ENCODE measurements at places on chromosomes 7 and 10.
A peak's percentile ranks its signal among the peaks of the same experiment; 100 is the strongest.

- DNase-seq = no peak
Observed at GRCh38 chr7:105350906-105351305, 37.8 kb downstream of the SRPK2 start.

DNA sequence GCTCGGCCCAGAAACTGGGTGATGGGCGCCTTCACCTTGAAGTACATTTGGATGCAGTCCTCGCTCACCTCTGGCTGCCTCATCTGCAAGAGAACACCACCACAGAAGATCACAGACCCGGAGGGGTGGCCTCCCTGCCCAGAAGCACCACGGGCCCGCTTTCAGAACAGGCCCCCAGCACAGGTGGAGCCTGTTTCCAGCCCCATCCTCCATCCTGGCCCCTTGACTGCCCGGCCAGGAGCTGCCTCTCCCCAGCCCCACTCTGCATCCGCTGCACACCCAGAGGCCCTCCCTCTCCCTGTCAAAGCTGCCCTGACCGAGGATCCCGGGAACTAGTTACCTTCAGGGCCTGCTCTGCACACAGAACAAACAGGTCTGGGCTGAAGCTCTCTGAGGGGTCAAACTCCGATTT lies 724 bp downstream of the CFAP46 start:
- DNase-seq = no peak

GRCh38 chr7:47477191-47478016 lies 104.5 kb downstream of the TNS3 start:
- no peak for DNase-seq

DNA sequence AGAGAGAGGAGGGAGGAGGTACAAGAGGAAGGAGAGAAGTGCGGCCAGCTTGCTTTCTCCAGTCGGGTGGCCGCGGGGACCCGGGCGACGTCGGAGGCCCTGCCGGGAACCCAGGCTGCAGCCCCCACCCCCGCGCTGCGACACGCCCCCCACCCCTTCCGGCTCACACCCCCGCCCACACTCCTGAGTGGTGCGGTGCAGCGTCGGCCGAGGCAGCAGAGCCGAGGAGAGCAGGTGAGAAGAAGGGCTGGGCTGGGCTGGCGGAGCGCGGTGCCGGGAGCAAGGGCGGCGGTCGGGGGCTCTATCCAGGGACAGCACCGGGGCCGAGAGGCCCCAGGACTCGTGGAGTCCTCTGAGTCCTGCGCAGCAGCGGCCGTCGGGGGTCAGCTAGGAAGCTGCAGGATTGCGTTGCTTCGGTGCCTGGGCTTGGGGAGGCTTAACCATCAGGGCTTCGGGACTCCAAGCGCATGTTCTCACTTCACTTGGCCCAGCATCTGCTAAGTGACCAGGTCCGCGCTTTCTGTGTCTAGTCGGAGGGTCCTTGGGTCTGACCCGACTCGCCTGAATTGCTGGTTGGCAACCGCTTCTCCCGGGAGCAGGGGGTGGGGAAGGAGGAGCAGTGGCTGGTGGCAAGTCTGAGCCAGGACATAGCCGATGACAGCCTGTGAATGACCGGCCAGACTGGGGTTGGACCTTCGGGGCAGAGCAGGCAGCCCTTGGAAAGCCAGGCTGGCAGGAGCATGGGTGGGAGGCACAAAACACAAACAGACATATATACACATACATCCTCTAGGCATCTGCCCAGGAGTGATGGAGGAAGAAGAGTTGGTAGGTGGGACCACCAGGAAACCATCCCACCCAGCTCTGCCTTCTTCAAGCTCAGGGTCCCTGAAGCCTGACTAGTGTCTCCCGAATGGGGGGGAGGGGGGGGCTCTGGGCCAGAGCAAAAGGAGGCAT lies 683 bp downstream of the CHAT start:
- no peak for DNase-seq

GRCh38 chr7:9091282-9091681 lies 657.9 kb downstream of the NXPH1 start:
- no peak for DNase-seq

DNA sequence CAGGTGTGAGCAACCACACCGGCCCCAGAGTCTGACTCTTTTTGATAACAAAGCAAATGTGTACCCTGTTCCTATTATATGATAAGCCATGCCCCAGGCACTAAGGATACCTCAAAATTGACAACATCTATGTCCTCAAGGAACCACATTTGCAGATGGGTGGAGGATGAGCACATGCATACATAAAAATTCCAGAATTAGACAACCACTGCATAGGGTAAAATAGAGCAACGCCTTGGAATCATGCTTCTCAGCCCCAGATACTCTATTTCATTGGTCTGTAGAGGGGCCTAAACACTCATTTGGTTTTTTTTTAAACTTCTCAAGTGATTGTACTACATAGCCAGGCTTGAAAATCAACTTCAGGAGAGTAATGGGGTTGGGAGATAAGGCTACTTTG lies 78.7 kb downstream of the SLC25A13 start:
- no peak for DNase-seq

DNA sequence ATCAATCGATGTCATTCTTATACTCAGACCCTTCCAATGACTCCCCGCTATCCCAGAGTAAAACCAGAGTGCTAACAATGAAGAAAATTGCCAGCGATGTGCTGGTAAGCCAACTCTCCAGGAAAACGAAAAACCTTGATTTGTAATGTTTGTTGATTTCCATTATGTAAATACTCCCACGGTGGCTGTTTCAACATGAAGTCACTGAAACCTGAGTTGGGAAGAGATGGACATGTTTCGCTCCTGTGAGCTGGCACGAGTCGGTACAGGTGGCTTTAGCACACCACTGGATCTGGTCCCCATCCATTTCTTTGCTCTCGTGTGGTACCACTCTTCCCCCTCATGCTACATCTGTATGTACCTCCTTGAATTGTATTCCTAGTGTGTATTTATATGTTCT lies 52.9 kb downstream of the AP3M1 start:
- DNase-seq = no peak

GRCh38 chr7:30427296-30428070 lies 51.1 kb downstream of the NOD1 start:
- no peak for DNase-seq

- no peak for DNase-seq
Observed at GRCh38 chr10:7492660-7493046, 81.8 kb upstream of the SFMBT2 start.

DNA sequence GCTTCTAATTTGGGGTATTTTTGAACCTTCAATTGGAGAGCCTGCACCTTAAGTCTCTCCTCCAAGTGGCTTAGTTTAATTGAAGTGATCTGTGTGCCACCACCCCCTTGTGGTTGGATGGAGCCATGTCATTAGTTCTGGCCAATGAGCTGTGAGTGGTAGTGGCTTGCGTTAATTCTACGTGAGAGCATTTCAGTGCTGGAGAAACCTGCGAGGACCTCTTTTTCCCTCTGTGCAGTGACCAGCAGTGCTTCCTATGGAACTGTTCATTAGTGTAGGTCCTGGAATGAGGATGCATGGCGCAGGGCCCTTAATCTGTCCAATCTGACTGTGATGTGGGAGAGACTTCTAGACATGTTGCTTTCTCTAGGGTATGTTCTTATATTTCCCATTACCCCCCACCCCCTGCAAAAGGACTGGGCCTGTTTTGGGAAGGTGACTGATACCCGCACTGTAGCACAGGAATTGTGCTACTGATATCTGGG lies 3.8 kb downstream of the HILPDA start:
- DNase-seq = peak; percentile 23

GRCh38 chr10:132848951-132849545 lies 63.1 kb upstream of the NKX6-2 start:
- DNase-seq = no peak

DNA sequence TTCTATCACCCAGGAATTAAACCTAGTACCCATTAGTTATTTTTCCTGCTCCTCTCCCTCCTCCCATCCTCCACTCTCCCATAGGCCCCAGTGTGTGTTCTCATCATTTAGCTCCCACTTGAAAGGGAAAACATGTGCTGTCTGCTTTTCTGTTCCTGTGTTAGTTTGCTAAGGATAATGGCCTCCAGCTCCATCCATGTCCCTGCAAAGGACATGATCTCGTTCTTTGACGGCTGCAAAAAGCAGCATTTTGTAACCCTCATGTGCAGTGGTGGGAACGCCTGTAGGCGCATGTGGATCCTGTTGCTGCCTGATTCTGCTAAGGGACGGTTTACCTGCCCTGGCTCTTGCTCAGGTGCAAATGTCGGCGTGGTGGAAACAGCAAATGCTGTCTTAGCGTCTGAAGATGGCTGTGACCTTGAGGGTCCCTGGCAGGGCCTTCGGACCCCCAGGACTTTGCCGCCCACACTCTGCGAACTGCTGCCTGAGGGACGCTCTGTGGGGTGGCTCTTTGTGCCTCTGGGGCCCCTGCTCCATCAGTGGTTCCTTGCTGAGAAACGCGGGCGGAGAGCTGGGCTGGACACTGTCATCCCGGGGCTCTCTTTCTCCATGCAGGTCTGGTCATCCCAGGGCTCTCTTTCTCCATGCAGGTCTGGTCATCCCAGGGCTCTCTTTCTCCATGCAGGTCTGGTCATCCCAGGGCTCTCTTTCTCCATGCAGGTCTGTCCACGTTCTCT lies 5.6 kb upstream of the MTG1 start:
- DNase-seq = no peak

- no peak for DNase-seq
Observed at GRCh38 chr10:87544721-87545120, 40.0 kb downstream of the MINPP1 start.

DNA sequence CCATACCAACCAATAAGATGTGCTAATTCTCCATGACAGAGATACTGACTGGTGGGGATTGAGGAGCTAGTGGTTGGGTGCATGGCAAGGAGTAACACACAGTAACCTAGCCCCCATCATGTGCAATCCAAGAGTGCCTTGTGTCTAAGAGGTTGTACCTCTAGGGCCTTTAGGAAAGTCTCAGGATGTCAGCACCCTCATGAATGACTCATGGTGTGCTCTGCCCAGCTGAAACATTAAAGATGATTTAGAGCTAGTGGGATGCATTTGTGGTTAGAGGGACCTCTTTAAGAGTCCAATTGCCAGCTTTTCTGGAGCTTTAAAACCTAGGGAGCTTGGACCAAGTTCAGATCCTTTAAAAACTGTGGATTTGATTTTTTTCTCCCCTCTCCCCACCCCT lies 181.1 kb downstream of the HERPUD2 start:
- no peak for DNase-seq

GRCh38 chr10:130934293-130935127 lies 377.0 kb downstream of the TCERG1L start:
- DNase-seq = no peak

- DNase-seq = no peak
Observed at GRCh38 chr7:23915236-23915635, 205.2 kb downstream of the STK31 start.

DNA sequence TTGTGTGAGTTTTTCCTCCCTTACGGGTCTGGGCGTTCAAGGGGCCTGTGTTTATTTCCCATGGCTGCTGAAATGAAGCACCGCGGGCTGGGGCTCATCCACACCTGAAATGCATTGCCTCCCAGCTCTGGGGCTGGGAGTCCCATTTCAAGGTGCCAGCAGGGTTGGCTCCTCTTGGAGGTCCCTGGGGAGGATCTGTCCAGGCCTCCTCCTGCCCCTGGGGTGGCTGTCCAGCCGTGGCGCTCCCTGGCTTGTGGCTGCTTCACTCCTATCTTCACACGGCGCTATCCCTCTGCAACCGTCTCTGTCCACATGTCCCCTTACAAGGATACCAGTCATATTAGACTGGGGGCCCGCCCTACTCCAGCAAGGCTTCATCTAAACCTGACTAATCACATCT lies 41.1 kb upstream of the CNPY1 start:
- DNase-seq = no peak

- no peak for DNase-seq
Observed at GRCh38 chr10:24209432-24209771, 464 bp downstream of the KIAA1217 start.

- DNase-seq = no peak
Observed at GRCh38 chr10:79058899-79059841, 9.6 kb upstream of the ZMIZ1 start.

- no peak for DNase-seq
Observed at GRCh38 chr7:47739301-47739875, 157.5 kb upstream of the TNS3 start.

- no peak for DNase-seq
Observed at GRCh38 chr10:60170250-60170649, 219.4 kb downstream of the ANK3 start.

DNA sequence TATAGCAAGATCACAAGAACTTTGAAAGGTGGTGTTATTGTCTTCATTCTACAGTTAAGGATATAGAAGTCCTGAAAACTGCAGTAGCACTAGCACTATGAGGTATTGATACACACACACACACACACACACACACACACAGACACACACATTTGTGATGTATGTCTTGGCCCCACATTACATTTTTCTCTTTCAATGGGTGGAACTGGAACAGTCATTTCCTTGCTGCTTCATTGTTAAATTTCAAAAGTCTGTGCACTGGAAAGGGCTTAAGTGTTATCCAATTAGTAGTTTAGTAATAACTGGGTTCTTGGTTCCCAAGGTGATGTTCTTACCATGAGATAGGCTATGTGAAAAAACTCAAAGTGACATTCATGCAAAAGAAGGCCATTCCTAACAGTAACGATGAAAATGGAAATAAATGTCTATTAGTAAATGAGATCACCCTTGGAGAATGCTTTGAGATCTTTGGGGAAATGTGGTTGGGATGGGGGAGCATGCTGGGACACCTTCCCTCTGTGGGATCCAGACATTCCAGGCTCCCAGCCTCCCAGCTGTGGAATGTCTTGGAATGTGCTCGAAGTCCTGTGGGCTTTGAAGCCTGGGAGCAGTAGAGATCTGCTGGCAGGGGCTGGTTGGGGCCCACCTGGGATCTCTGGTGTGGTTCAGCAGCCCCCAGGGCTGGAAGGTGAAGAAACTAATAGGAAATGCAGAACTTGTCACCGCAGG lies 37.4 kb upstream of the CALD1 start:
- no peak for DNase-seq

GRCh38 chr7:116164552-116165306 lies 45.6 kb upstream of the TES start:
- DNase-seq = no peak

GRCh38 chr7:156305351-156305750 lies 335.2 kb upstream of the RNF32 start:
- DNase-seq = no peak

DNA sequence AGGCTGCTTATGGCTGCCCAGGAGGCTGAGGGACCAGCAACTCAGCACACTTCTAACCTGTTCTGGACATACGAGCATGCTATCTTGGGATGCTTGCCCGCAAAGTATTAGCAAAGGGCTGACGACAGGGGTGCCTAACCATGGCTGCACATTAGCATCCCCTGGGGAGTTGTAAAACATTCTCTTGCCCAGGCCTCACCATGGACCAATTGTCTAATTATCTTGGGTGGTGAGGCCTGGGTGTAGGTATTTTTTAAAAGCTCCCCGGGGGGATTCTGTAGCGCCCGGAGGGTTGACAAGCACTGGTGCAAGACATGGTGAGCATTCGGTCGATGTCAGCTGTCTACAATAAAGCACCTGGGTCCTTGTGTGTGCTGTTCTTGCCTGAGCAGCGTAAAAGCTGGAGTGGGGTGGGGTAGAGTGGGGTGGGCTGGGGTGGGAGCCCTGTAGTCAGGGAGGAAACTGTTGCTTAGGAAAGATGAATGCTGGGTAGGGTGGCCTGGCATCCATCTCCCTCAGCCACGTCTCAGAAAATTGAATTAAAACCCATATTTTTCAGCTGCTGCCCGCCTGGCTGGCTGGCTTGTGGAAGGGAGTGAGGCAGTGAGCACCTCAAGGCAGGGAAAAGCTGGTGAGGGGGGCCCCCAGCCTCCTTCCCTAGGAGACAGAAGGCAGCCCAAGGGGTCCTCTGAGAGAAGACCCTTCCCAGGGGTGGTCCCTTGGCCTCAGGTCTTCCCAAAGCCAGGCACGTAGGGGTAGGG lies 2.9 kb upstream of the ADCYAP1R1 start:
- no peak for DNase-seq

Measured in AG09319 (cell line).